ENCODE measurements at places on chromosomes 5 and 9. TPM values are rescaled to one million over a fixed set of nuclear protein-coding genes. Genes with fewer than 3 reads are reported as not detected.
A peak's percentile ranks its signal among the peaks of the same experiment; 100 is the strongest.

Gene SNX18
- total RNA-seq, result 43.6 TPM

Gene DBN1
- total RNA-seq, result 53.9 TPM

Gene SLCO6A1
- total RNA-seq, result not detected

Gene C9orf72
- 47.8 TPM for total RNA-seq

Gene C9orf50
- not detected for total RNA-seq

Gene C5orf46
- 1.3 TPM for total RNA-seq

Gene RPL37
- total RNA-seq, result 1,380 TPM

Gene FAM221B
- total RNA-seq, result 0.21 TPM

GRCh38 chr5:167557359-167557758 lies 734.1 kb upstream of the WWC1 start:
- no peak for DNase-seq

DNA sequence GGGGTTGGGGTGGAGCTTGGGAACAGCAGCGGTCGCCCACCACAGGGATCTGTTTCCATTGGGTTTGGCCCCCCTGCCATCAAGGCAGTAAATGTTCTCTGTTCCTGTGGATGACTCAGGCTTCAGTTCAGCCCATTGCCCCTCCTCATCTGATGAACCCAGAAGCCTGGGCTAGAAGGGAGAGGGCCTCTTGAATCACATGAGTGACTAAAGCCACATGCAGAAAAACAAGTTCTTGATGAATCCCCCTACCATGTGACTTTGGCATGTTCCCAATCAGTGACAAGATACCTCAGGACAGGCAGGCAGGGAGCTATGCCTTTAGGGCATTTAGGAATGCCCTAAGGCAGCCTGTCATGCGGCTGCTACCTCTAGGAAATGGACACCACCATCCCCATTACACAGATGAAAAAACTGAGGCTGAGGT lies 2.5 kb downstream of the SH3PXD2B start:
- no peak for DNase-seq

DNA sequence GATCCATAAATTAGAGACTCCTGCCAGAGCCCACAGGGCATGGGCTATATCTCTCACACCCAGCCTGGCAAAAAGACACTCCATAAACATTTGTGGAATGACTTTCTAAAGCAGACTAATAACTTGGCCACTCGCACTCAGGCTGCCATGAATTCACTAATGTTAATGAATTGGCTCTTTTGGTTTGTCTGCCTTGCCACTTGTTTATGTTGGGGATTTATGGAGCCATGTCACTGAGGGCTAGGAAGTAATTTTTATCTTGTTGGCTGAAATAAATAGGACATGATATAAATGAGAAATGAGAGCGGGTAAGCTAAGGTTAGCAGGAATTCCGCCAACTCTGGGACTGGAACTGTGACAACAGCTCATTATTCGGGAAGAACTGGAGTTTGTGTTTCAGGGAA lies 55.2 kb downstream of the DROSHA start:
- DNase-seq, result peak; percentile 8

DNA sequence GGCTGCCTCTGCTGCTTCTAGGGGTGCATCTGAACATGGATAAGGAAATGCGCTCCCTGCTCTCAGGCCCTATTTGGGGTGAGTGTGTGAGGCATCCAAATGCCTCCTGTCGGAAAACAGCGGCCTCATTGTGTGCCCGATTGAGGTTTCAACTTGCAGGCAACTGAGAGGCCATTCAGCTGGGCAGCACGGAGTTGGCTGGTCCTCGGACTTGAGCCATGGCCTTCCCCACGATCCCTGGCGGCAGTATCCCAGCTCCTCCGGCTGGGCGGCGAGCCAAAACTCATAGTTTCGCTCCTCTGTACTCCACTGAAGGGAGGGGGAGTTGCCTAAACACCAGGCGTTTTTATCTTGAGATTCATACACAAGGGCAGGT lies 597.3 kb upstream of the SGCD start:
- no peak for DNase-seq

DNA sequence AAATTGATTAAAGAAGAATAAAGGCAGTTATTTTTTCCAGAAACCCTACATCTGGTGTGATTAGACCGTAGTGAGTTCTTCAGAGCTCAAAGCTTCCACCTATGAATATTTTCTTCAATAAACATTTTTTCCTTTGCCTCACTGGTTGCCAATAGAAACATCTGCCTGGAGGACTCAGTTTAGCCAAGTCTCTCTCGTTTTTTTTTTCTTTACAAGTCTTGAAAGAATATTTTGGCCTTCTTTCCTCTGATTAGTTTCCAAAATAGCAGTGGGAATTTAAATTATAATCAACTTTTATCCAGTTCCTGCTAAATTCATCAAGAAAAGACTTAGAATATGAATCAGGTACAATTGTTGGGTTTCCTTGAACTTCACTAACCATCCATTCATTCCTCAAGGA lies 897.5 kb downstream of the TLE1 start:
- no peak for DNase-seq

GRCh38 chr5:83059341-83059740 lies 17.9 kb downstream of the TMEM167A start:
- DNase-seq, result no peak

DNA sequence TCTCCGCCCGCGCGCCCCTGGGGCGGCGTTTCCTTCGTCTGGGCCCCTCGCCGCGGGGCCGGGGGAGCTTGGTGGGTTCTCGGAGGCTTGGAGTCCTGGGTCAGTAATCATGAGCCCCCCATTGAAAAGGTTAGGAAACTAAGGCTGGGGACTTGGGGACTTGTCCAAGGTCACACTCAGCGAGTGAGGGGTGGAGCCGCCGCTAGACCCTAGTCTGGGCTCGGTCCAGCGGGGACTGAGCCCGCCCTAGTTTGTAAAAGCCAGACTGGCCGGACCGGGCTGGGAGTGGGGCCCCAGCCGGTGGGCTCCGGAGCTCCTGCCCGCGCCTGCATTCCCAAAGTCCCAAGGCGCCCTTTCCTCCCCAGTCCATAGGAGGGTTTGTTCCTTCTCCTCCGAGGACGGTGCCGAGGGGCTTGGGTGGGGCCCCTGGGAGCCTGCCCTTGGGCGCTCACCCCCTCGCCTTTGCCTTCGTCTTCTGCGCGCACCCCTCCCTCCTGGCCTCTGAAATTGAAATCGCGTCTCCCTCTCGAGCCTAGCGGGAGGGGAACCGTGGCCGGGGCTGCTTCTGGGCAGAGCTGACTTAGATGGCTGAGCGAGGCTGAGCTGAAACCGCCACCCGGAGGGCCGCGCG lies 995 bp downstream of the OLFM1 start:
- no peak for DNase-seq

- no peak for DNase-seq
Observed at GRCh38 chr5:136984772-136985446, 514.2 kb downstream of the SPOCK1 start.

GRCh38 chr5:134188092-134188491 lies 11.3 kb upstream of the SKP1 start:
- no peak for DNase-seq

- DNase-seq, result no peak
Observed at GRCh38 chr9:8329561-8330283, 530.1 kb upstream of the DMAC1 start.

DNA sequence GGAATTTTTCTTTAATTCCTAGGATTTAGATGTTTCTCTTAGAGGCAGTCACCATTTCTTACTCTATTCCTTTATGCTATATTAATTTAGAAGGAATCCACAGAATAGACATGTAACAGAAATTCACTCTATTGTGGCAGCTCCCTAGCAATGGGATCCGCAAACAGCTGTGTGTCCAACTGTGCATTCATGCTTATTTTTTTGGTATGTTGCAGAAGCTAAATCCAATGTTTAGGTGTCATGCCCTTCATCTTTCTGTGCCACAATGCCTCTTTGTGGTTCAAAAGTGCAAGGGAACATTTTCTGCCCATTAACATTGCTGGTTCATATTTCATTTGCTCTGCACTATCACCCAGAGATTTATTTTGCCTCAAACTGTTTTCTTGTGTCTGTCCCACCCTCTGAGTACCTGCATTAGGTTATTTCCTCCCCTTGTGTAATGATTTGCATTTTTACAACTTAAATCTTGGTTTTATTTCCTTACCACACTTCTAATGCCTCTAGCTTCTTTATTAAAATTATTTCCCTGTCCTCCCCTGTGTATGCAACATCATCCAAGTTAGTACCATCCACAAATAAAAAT lies 816.5 kb downstream of the EFNA5 start:
- DNase-seq, result no peak

- peak; percentile 62 for DNase-seq
Observed at GRCh38 chr9:28212979-28213378, 639.7 kb upstream of the C9orf72 start.

DNA sequence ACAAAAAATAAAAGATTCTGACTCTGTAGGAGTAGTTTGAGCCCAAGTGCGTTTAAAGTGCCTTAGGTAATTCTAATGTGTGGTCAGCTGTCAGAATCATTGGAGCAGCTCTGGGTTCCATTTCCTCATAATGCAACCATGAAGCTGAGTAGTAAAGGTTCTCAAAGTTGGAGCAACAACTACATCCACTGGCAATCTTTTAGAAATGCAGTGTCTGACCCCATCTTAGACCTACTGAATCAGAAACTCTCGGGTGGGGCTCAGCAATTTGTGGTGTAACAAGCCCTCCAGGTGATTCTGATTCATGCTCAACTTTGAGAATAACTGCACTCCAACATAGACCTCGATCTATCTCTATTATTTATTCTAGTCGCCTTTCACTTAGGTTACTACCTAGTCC lies 7.6 kb upstream of the ALDH1A1 start:
- no peak for DNase-seq

DNA sequence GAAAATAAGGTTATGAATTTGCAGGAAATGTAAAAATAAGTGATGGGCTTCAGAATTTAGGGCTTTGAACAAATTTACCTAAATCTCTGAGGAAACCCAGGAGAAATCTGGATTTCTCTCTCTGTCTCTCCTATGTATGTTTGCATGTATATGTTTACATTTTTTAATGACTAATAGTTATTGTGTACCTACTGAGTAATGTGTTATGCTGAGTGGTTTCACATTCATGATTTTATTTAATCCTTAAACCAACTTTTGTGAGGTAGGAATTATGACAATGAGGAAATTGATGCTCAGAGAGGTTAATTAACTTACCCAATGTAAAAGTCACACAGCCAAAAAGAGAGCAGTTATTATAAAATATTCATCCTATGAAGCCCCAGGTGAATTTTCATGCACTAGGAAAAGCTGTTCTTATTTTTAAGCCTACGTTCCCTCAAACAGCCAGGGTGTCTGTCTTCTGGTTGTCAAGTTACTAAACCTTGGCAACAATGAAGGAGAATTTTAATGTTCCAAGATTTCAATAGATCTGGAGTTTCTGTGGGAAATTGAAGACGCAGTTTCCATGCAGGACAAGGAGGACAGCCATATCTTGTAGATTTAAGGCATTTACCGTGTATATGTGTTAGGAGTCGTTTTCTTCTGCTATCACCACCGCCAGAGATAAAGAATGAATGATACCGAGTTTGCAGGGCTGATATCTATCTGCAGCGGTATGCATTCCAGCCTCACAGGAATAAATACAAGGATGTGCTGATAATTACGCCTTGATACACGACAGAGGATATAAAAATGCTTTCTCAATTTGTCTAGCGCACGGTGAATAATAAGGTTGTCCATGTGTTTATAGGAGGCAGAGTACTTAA lies 484.8 kb downstream of the ZSWIM6 start:
- DNase-seq, result no peak

- no peak for DNase-seq
Observed at GRCh38 chr9:35967042-35967441, 9.1 kb upstream of the OR2S2 start.

GRCh38 chr5:140734354-140734753 lies 34.1 kb downstream of the ZMAT2 start:
- DNase-seq, result no peak

GRCh38 chr5:180807046-180807445 lies 4.4 kb upstream of the MGAT1 start:
- DNase-seq, result no peak

- no peak for DNase-seq
Observed at GRCh38 chr9:72599874-72600534, 78.6 kb downstream of the TMC1 start.

GRCh38 chr9:684941-685340 lies 156.6 kb upstream of the DMRT1 start:
- DNase-seq, result no peak

DNA sequence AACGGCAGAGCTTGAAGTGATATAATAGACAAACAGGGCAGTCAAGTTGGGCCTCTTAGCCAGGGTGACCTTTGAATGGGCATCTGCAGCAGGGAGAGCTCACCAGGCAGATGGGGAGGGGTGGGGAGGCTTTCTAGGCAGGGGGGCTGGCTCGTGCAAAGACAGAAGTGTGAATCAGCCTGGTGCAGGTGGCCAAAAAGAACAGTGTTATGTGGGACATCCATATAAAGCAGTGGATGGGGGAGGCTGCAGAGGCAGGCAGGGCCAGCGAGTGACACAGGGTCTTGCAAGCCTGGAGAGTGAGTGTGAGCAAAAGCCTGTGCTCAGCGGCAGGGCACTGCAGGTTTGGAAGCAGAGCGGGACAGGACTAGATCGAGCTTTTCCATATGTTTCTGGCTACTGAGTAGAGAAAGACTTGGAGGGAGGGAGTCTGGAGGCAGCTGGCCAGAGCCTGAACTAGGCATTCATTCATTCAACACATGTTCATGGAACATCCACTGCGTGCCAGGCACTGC lies 14.2 kb upstream of the TTLL11 start:
- DNase-seq, result no peak

DNA sequence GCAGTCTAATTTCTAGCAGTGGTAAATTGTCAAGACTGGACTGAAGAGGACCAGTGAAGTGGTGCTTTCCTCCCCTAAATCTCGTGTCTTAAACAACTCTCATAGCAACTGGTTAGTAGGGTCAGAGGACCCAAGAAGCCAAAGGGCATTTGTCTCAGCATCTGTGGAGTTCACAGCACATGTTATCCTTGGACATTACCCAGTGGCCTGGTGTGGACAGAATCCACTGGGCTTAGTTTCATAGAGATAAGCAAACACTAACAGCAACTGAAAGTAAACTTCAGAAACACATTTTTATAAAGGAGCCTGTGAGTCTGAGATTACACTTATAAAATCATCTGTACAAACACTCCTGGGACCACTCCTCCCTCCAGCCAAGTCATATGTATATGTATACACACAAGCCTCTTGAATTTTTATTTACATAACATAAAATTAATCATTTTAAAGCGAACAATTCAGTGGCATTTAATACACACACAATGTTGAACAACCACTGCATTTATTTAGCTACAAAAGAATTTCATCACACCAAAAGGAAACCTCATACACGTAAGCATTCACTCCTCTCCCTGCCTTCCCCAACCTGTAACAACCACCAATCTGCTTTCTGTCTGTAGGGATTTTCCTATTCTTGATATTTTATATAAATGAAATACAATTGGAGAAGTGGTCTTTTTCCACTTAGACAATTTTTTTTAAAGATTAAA lies 457.8 kb downstream of the RASEF start:
- DNase-seq, result no peak

- DNase-seq, result peak; percentile 52
Observed at GRCh38 chr5:169064093-169064492, 236.8 kb downstream of the SLIT3 start.

DNA sequence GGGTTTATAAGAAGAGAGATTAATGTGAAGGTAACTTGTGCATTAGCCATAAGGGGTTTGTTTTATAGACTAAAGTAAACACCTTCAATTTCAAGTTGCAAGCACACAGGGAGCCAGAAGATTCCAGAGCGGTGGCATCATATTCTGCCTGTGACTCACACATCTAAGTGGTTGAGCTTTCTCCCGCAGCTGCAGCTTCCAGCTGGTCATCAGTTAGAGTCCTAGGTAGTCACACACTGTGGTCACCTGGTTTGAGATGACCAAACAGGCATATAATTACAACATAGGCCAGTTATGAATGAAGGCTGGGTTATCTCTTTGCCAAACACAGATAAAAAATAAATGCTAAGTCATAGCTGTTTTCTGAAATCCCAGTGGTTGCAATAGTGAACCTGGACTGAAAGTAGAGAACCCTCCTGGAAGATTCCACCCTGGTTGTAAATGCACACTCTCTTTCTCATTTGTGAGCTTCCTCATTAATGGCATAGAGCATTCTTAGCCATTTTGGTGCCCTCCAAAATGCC lies 171.3 kb downstream of the GDNF start:
- peak; percentile 29 for DNase-seq

Data from urinary bladder (tissue), 4 donors.